ENCODE measurements at places on chromosomes 2 and 18. TPM values are rescaled to one million over a fixed set of nuclear protein-coding genes. Genes with fewer than 3 reads are reported as not detected.

DNA sequence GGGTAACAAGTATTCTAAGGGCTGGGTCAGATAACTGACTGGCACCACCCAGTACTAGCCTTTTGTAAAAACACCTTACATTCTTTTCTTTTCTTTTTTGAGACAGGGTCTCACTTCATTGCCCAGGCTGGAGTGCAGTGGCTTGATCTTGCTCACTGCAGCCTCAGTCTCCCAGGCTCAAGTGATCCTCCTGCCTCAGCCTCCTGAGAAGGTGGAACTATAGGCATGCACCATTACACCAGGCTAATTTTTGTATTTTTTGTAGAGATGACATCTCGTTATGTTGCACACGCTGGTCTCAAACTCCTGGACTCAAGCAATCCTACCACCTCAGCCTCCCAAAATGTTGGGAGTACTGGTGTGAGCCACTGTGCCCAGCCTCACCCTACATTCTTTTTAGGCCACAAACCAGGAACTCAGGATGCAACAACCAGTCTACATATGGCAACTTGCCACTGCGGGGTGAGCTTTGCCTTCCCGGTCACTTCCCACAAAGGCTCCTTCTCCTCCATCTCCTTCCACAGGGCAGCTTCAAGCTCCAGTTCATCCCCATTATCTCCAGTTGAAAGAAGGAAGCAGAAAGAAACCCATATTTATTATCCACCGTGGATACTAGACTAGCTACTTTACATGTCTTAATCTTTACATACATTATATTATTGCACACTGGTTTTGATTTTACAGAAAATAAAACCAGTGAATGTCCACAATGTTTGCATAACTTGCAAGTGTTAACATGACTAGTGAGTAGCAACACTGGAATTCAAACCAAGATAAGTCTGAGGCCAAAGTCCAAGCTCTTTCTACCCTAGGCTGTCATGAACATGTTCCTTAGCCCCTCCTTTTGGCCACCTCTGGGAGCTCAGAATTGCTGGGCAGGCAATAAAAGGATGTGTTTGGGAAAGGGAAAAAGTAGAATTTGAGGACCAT lies 23.7 kb upstream of the AP1S3 start:
- H3K27me3 ChIP-seq: no peaks in the 10 kb centered on the region
- no peak for DNase-seq
- no peaks in the 10 kb centered on the region for H3K36me3 ChIP-seq
- H3K4me1 ChIP-seq: peaks cover 12% of the 10 kb centered on the region
- no peak overlapping the region for H3K4me3 ChIP-seq
- 0 out of 2 replicates have a peak overlapping the region, but pooled peaks have one; percentile 87 for H3K27ac ChIP-seq

The GCG gene
- total RNA-seq: 0.14 TPM

The MC2R gene
- total RNA-seq: not detected

DNA sequence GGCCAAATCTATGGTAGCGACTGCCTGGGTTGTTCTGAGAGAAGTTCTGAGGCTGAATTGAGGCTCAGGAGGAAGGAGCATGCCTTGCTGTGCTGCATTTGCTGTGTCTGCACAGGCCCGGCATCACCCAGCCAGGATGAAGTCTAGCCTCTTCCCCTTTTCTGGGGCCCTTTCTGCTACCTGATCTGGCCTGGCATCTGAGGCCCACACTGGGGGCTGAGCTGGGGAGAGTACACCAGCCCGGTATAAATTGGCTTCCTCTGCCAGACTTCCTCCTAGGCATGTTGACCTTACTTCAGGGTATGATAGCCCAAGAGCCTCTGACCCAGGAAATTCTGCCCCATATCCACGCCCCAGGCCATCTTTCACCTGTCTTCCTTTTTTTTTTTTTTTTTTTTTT lies 30.0 kb downstream of the MRPL35 start:
- DNase-seq: no peak
- no peaks in the 10 kb centered on the region for H3K27me3 ChIP-seq
- H3K4me3 ChIP-seq: no peak overlapping the region
- no peak overlapping the region for H3K27ac ChIP-seq
- peaks cover 9% of the 10 kb centered on the region for H3K4me1 ChIP-seq

GRCh38 chr2:46796843-46797625 lies 118.6 kb downstream of the MCFD2 start:
- no peaks in the 10 kb centered on the region for H3K36me3 ChIP-seq
- no peaks in the 10 kb centered on the region for H3K4me1 ChIP-seq
- no peak overlapping the region for H3K27ac ChIP-seq
- no peaks in the 10 kb centered on the region for H3K27me3 ChIP-seq

DNA sequence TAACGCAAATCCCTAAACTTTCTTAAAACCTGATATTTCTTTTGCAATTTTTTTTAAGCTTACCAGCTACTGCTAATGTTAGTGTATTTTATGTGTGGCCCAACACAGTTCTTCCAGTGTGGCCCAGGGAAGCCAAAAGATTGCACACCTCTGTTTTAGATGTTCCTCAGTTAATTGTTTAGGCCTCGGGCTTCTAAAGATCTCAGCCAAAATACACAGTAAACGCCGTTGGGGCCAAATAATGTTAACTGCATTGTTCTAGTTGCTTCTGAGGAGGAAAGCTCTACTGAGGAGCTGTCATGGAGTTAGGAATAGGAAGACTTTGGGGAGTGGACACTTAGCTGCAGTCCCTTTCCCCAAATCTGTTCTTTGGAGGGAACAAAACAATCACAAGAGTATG lies 2.0 kb downstream of the HSPE1 start:
- peak overlapping the region; percentile 76 for H3K27ac ChIP-seq
- H3K4me1 ChIP-seq: peaks cover 31% of the 10 kb centered on the region
- no peaks in the 10 kb centered on the region for H3K27me3 ChIP-seq
- peaks cover 67% of the 10 kb centered on the region for H3K36me3 ChIP-seq
- peak overlapping the region; percentile 91 for H3K4me3 ChIP-seq
- DNase-seq: no peak

The RTP5 gene
- total RNA-seq: not detected

GRCh38 chr2:2222931-2223330 lies 108.1 kb downstream of the MYT1L start:
- peaks cover 11% of the 10 kb centered on the region for H3K36me3 ChIP-seq
- H3K27me3 ChIP-seq: peaks cover 7% of the 10 kb centered on the region
- DNase-seq: no peak
- no peak overlapping the region for H3K4me3 ChIP-seq
- no peaks in the 10 kb centered on the region for H3K4me1 ChIP-seq

DNA sequence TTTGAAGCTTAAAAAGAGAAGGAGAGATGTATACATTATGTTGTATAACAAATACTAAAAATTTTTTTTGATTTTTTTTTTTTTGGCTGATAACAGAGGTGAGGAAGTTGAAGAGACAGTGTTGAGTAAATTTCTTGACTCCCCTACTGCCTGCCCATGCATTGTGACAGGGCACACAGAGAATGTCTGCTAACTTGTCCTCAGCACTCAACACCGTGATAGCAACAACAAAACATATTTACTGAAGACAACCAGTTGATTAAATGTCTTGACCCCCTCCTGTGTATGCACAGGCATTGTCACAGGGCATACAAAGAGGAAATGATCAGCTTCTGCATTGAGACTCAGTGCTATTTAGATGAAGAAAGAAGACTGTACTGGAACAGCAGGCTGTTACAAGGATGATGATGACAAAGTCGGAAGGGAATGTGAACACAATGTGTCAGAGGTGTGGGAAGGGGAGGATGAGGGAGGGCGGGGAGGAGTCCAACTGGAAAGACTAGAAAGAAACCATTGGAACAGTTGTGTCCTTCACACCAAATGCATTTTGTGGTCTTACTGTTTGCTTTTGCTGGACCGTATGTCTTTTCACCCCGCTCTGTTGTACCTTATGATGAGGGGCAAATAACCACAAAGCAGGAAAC lies 89.5 kb downstream of the CERS6 start:
- H3K27ac ChIP-seq: no peak overlapping the region
- peaks cover 30% of the 10 kb centered on the region for H3K4me1 ChIP-seq

DNA sequence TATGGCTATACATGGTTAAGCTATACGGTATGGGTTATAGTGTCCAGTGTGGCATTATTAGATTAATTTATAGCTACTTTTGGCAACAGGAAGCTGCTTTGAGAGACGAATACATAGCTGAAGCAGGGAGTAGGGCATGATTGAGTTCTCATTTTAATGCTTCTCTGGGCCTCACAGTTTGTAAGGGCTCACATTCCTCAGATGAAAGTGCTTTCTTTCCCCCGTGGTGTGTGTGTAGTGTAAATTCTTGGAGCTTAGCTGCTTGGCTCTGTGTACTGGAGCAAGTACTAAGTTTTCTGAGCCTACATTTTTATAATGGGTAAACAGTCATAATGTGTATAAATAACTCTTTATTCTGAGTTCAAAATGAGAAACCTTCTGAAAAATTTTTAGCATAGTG lies 173.7 kb downstream of the PTPRM start:
- H3K36me3 ChIP-seq: peaks cover 9% of the 10 kb centered on the region
- H3K27ac ChIP-seq: peak overlapping the region; percentile 93
- no peak for DNase-seq

The STAT4 gene
- 0.44 TPM for total RNA-seq

The POTEI gene
- total RNA-seq: 3.2 TPM

GRCh38 chr2:29024882-29025430 lies 43.9 kb downstream of the TOGARAM2 start:
- no peak overlapping the region for H3K27ac ChIP-seq
- peaks cover 3% of the 10 kb centered on the region for H3K4me1 ChIP-seq
- DNase-seq: no peak
- H3K4me3 ChIP-seq: no peak overlapping the region
- H3K36me3 ChIP-seq: no peaks in the 10 kb centered on the region
- H3K27me3 ChIP-seq: no peaks in the 10 kb centered on the region

The CCDC68 gene
- 0.23 TPM for total RNA-seq

GRCh38 chr2:38207168-38207567 lies 131.2 kb upstream of the CYP1B1 start:
- H3K4me1 ChIP-seq: peaks cover 5% of the 10 kb centered on the region
- no peak overlapping the region for H3K4me3 ChIP-seq
- no peak for DNase-seq
- peaks cover 10% of the 10 kb centered on the region for H3K36me3 ChIP-seq
- H3K27me3 ChIP-seq: no peaks in the 10 kb centered on the region

The IHH gene
- total RNA-seq: not detected

The PAX8 gene
- total RNA-seq: 0.66 TPM

The MYL1 gene
- not detected for total RNA-seq

DNA sequence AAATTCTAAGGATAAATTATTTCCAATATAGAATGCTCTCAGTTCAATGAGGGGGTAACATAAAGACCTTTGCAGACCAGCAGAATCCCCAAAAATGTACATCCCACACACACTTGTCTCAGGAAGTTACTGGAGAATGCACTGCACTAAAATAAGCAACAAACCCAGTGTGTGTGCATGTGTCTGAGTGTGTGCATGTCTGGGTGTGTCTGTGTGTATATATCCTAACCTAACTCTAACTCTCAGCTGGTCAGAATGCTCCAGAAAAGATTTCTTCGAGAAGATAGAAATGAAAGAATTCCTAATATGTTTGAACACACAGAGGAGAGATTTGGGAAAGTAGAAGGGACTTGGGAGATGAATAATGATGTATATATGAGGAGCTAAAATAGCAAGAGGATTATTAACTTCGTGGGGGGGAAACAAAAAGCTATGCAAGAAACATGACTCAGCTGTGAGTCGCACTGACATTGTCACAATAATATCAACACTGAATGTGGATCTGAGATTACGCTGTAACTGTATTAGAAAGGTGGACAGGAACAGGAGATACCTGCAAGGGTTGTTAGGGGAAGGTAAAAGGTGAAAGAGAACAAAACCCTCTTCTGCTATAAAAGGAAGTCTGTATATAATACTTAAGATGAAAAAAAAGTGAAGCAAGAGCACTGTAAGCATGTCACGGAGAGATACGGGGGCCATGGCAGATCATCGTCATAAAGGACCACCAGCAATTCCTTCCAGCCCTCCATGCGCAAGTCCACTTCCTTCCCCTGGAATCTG lies 11.1 kb downstream of the COLEC12 start:
- DNase-seq: no peak
- no peak overlapping the region for H3K27ac ChIP-seq
- no peak overlapping the region for H3K4me3 ChIP-seq
- H3K36me3 ChIP-seq: peaks cover 8% of the 10 kb centered on the region
- peaks cover 3% of the 10 kb centered on the region for H3K27me3 ChIP-seq

- no peaks in the 10 kb centered on the region for H3K27me3 ChIP-seq
- H3K36me3 ChIP-seq: no peaks in the 10 kb centered on the region
- no peak for DNase-seq
- no peak overlapping the region for H3K27ac ChIP-seq
- no peak overlapping the region for H3K4me3 ChIP-seq
- peaks cover 15% of the 10 kb centered on the region for H3K4me1 ChIP-seq
Measured at GRCh38 chr2:72630767-72631166, 195.1 kb downstream of the EXOC6B start.

GRCh38 chr18:10928772-10929373 lies 220.5 kb downstream of the PIEZO2 start:
- peaks cover 49% of the 10 kb centered on the region for H3K4me1 ChIP-seq
- H3K36me3 ChIP-seq: 0 out of 2 replicates have a peak, but pooled peaks cover 2% of the 10 kb centered on the region
- no peak for DNase-seq
- no peaks in the 10 kb centered on the region for H3K27me3 ChIP-seq
- peak overlapping the region; percentile 60 for H3K27ac ChIP-seq

DNA sequence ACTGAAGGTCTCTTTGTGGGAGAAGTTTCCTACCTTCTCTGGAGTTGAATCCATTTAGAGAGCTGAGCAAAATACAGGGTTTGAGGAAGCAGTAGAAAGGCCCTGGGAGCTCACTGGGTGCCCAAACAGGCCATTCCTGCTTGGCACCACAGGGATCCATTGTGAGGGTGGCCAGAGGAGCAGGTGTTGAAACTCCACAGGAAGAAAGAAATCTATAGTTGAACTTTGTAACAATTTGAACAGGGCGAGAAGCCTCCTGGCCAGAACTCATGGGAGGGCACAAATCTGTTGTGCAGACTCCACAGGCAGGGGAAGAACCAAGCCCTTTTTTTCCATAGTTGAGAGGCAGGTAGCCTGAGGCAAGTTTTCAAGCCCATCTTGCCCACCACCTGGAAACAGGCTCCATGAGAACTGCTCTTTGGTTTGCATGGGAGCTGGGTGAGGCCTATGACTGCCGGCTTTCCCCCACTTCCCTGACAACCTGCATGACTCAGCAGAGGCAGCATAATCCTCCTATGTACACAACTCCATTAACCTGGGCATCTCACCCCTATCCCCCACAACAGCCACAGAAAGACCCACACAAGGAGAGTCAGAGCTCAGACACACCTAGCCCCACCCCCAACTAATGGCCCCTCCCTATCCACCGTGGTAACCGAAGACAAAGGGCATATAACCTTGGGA lies 1053.0 kb downstream of the TSN start:
- no peak for DNase-seq
- no peak overlapping the region for H3K4me3 ChIP-seq
- no peaks in the 10 kb centered on the region for H3K4me1 ChIP-seq
- peaks cover 17% of the 10 kb centered on the region for H3K36me3 ChIP-seq
- H3K27me3 ChIP-seq: no peaks in the 10 kb centered on the region

GRCh38 chr2:24657818-24658217 lies 135.4 kb downstream of the PTRHD1 start:
- H3K4me1 ChIP-seq: peaks cover 7% of the 10 kb centered on the region
- no peak overlapping the region for H3K27ac ChIP-seq
- no peaks in the 10 kb centered on the region for H3K27me3 ChIP-seq
- no peak for DNase-seq

GRCh38 chr18:80108739-80109675 lies at the start of gene ADNP2:
TSS of gene ADNP2 (plus strand) at chr18:80109262. CDS start at chr18:80117543, 8,281 bp downstream.
- H3K4me1 ChIP-seq: peaks cover 65% of the 10 kb centered on the region
- DNase-seq: peak; percentile 94
- peaks cover 5% of the 10 kb centered on the region for H3K36me3 ChIP-seq
- H3K27ac ChIP-seq: peak within 1 kb of the TSS; percentile 84

The ALLC gene
- not detected for total RNA-seq

GRCh38 chr2:203631068-203631757 lies 75.2 kb upstream of the CD28 start:
- DNase-seq: no peak
- no peak overlapping the region for H3K27ac ChIP-seq
- no peaks in the 10 kb centered on the region for H3K27me3 ChIP-seq
- no peaks in the 10 kb centered on the region for H3K4me1 ChIP-seq
